Epithelial cell of proximal tubule (primary cell): ENCODE measurements at places on chromosomes 3 and 15. TPM values are rescaled to one million over a fixed set of nuclear protein-coding genes. Genes with fewer than 3 reads are reported as not detected.

Gene GOLGA6B
- 0.35 TPM in 1 of 2 replicates, not detected in the other for total RNA-seq

GRCh38 chr3:57152151-57153143 is 12.7 kb downstream of the IL17RD start:
- DNase-seq, result no peak

- DNase-seq, result no peak
Observed at GRCh38 chr3:194584320-194584776, 48.9 kb downstream of the TMEM44 start.

Gene RARB
- total RNA-seq, result 2.0 and 4.6 TPM in 2 replicates

GRCh38 chr3:52791366-52791765 is 3.2 kb upstream of the ITIH3 start:
- DNase-seq, result no peak

GRCh38 chr15:41285285-41285684 is 47.1 kb downstream of the OIP5 start:
- no peak for DNase-seq

DNA sequence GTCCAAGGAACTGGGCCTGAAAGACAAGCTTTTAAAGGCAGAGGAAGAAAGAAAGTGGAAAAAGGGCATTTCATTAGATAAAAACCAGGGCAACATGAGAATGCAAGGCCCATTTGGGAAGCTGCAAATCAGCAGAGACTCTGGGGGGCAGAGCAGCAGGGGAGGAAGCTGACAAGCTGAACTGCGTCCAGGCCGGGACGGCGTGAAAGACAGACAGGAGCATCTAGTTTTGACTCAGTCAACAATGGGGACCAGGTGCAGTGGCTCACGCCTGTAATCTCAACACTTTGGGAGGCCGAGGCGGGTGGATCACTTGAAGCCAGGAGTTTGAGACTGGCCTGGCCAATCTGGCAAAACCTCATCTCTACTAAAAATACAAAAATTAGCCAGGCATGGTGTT is 69.9 kb downstream of the CDC25A start:
- no peak for DNase-seq

Gene MORC1
- total RNA-seq, result not detected in 2 replicates

DNA sequence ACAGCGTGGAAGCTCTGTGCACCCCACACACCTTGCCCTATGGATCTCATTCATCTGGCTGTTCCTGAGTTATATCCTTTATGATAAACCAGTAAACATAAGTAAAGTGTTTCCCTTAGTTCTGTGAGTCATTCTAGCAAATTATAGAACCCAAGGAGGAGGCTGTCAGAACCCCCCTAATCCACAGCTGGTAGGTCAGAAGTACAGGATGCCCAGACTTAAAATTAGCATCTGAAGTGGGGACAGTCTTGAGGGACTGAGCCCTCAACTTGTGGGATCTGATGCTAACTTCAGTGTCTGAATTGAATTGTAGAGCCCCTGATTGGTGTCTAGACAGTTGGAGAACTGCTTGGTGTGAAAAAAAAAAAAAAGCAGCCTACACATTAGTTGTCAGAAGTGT is 75.1 kb downstream of the B3GNT5 start:
- DNase-seq, result no peak

GRCh38 chr3:60456180-60456579 is 795.1 kb downstream of the FHIT start:
- no peak for DNase-seq

GRCh38 chr3:150146991-150147761 is 176.5 kb upstream of the PFN2 start:
- peak; percentile 30 for DNase-seq

Gene LDHAL6B
- not detected in 2 replicates for total RNA-seq

Gene SRGAP3
- 0.51 and 3.4 TPM in 2 replicates for total RNA-seq

Gene ZNF639
- 35.2 and 42.6 TPM in 2 replicates for total RNA-seq

- no peak for DNase-seq
Observed at GRCh38 chr3:172260381-172260780, 187.9 kb downstream of the GHSR start.

GRCh38 chr3:53202331-53203015 is 41.5 kb downstream of the PRKCD start:
- no peak for DNase-seq

DNA sequence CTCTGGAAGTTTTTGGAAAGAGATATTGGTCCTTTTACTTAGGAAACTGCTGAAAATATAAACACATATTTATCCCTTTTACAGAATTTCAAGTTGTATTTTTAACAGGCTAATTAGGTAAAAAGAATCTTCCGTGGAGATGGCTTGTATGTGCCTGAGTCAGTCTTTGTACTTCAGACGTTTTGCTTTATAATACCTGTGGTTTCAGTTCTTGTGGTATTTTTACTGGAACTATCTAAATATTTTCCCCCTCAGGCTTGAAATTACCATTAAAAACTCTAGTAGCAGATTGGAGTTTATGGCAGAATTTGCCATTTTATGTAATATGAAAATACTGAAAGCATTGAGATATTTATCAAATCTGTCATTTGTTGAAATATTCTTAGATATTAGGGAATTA is 151.6 kb upstream of the CGNL1 start:
- no peak for DNase-seq

- no peak for DNase-seq
Observed at GRCh38 chr3:54743755-54744154, 184.1 kb downstream of the LRTM1 start.

Gene ADAMTS9
- 16.9 and 92.7 TPM in 2 replicates for total RNA-seq

DNA sequence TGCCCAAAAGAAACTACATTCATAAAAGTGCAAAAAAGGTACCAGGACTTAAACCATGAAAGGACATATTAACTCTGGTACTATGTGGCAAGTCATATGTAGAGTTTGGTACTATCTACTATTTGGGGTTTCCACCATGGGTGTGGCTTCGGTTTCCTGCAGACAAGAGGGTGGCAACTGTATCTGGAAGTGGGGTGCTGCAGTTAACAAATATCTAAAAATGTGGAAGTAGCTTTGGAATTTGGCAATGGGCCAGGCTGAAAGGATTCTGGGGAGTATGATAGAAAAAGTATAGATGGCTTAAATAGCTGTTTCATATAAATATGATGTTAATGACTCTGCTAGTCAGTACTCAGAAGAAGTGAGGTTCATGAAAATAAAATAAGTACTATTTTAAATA is 44.0 kb downstream of the PLSCR2 start:
- no peak for DNase-seq

Gene MYLK
- total RNA-seq, result 81.4 TPM in 2 replicates

Gene DAZL
- total RNA-seq, result not detected in 2 replicates

DNA sequence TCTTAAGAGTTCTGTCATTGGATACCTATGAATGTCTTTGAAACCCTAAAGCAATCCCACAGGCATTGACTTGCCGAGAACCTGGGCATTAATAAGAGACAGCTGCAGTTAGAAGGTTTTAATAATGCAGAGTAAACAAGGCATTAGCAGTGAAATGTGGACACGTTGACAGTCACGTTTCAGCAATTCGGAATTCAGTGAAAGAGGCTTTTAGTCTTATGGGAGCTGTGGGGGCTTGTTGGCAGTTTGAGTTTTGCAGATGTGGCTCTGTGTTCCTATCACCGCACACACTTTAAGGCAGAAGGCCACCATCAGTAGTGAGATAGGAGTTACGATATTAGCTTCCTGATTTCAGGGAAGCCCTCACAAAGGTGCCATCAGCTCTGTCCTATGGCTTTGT is 145.2 kb upstream of the NUDT16 start:
- no peak for DNase-seq

DNA sequence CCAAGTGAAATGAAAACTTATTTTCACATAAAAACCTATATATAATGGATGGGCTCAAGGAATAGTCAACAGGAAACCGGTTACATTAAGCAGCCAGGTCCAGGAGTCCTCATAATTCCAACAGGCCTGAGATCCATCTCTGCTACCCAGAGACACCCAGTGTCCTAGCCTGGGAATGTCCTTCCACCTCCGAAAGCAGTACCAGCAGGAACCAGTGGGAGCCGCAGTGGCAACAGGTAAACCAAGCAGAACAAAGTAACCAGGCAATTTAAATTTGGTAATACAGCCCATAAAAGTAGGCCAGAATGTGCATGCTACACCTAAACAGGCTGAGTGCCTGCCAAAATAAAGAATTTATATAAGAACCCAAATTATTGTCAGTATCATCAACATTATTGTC is 195.6 kb downstream of the ZBBX start:
- DNase-seq, result no peak

DNA sequence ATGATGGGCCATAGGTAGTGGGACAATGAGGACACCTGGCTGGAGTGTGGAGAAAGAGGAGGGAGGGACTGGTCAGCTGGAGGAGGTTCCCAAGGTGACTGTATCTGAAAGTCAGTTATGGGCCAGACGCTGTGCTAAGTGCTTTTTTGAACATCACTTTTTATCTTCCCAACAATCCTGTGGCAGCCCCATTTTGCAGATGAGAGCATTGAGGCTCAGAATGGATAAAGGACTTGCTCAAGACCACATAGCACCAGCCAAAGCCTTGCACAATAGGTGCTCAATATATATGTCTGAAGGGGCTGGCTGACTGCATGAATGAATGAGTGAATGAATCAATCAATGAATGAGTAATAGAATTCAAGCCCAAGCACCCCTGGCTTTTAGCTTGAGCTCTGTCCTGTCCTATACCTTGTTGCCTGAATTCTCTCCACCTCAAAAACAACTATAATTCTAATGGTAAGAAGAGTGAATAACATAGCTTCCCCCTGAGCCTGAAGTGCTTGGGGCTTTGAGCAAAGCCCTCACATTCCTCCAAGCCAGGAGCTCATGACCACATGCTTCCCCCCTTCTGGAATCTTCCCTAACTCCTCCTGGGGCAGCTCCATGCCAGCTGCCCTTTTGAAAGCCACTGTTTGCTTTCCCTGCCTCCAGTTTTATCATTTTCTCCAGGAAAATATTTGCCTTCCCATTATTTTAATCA is 150.9 kb downstream of the RPLP1 start:
- DNase-seq, result no peak

DNA sequence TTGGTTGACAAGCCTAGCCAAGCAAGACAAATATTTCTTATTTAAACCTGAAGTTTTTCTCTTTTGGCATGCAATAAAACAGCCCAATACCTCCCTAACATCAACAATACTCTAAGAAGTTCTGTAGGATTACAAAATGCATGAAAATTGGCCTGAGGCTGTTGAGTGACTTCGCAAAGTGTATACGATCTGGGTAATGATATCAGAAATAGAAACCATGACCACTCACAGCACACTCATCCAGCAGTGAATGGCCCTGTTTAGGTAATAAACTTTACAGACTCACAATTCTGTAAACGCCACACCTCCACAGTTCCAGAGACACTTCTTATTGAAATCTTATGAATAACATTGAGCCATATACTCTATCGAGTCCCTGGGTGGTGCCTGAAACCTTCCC is 83.0 kb upstream of the NAALADL2 start:
- DNase-seq, result no peak

- DNase-seq, result no peak
Observed at GRCh38 chr3:181488536-181488935, 223.2 kb upstream of the SOX2 start.

Gene ITIH4
- 0.07 TPM in 1 of 2 replicates, not detected in the other for total RNA-seq

GRCh38 chr3:168824107-168824506 is 728.4 kb upstream of the GOLIM4 start:
- no peak for DNase-seq
